Smooth muscle cell of the brain vasculature (primary cell): ENCODE measurements at places on chromosomes 7 and 10.

- no peak for DNase-seq
Measured at GRCh38 chr7:100431286-100431735, 1.7 kb downstream of the MEPCE start.

- DNase-seq = no peak
Measured at GRCh38 chr10:63099734-63100133, 33.4 kb upstream of the NRBF2 start.

DNA sequence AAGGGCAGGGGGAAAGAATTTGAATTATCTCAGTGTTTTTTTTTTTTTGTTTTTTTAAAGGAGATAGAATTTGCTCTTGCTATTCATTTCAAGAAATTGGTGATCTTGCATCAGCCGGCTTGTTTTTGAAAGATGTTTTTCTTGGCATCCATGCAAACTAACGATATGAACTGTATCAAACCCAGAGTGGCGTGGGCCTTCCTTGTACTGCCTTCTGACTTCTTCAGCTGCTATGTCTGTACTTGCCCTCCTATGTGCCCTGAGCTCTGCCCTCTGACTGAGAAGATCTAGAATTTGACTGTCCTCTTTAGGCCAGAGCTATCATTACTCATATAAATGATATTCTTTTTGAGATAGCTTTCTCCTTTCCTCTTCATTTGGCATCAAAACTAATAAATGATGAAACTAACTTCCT is 183.1 kb downstream of the EXOC4 start:
- DNase-seq = peak; percentile 57

DNA sequence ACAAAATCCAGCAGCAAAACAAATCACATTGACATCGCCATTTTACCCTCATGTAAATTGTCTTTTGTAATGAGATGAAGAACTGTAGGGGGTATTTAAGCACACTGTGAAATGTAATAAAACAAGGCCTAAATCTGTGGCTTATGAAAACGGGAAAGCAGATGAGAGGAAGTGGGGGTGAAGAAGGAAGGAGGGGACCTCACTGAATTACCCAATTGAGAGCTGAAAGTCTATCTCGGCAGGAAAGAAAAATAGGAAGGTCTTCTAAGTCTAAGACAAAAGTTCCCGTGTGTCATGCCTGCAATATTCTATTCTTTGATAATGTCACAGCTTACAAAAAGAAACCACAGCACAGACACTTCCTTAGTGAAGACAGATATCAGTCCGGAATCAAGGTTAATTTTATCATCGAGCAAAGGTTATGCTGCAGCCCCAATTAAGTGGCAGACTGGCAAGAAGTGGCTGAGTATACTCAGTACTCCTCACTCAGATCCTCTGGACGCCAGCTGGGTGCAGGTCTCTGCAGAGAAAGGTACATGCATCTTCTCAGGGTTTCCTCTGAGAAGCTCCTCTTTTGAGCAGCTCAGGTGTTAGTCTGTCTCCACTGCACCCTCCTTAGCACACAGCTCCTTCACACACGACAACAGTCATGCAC is 239.7 kb downstream of the FANK1 start:
- DNase-seq = no peak

GRCh38 chr7:146002431-146003078 is 114.0 kb upstream of the CNTNAP2 start:
- DNase-seq = no peak

DNA sequence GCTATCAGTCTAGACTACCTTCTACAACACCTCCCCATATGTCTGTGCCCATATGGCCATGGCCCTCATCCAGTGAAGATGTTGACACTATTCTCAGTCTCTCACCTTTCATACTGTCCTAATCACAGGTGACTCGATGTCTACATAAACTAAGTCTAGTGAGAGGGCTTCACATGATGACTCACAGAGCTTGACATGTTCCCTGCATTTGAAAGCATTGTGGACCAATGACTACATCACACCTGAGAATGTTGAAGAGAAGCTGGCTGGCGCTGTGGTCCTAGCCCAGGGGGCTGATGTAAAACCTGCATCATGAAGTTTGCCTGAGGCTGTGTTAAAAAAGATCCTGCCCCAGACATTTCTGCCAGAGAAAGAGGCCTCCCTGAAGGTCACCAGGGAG is 167.2 kb downstream of the NPSR1 start:
- DNase-seq = no peak

GRCh38 chr7:30459591-30460245 is 18.9 kb downstream of the NOD1 start:
- peak; percentile 65 for DNase-seq

DNA sequence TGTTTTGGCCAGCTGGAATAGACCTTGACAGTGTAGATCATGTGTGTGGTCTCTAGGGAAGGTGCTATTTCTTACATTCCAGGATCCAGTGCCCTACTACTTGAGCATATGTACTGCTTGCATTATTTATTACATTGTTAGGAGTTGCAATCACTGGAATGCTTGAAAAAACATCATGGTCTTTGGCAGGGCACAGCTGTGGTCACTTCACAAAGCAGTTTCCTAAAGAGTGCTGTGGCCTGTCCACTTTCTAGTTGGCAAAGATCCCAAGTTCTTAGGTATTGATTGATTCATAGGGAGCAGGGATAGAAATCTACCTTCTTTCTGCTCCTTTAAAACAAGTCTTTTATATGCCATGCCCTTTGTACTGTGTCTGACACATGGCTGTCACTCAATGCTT is 4.6 kb downstream of the C7orf25 start:
- DNase-seq = no peak

DNA sequence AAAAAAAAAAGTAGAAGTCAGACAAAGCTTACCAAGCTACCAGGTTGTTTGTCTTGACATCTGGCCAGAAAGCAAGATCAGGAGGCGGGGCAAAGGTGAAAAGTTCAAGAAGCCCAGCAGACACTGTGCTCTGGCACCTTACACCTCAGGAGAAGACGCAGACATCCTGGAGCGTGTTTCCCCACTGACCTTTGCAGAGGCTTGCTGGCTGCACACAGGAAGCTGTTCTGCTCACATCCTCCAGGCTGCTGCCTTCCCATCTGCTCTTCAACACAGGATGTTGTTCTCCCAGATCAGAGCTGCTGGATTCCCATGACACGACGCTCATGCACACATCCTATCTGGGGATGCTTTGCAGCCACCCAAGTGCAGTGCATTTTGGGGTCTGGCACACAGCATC is 174.4 kb upstream of the KIAA1217 start:
- DNase-seq = no peak

- no peak for DNase-seq
Measured at GRCh38 chr10:95295031-95295755, 4.4 kb upstream of the PDLIM1 start.

DNA sequence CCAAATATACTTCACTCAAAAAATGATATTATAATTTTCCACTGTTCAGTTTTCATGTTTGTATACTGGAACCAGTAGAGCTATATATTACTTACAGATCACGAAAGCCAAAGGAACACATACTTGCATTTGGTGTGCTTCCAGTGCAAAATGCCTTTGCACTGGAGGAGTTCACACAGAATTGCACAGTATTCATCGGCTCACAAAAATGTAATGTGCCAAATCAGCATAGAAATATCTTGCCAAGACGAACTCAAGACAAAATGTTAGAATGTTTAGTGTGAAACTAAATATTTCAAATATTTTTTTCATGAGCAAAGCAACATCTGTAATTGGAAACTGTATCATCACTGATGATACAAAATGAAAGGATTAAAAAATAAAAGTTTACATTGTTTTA is 646.2 kb upstream of the SEMA3D start:
- DNase-seq = no peak

- DNase-seq = no peak
Measured at GRCh38 chr10:25966844-25967243, 32.8 kb downstream of the MYO3A start.

- no peak for DNase-seq
Measured at GRCh38 chr10:5685764-5686240, 1.2 kb downstream of the TASOR2 start.

GRCh38 chr10:31210190-31210589 is 108.8 kb upstream of the ZEB1 start:
- no peak for DNase-seq

- DNase-seq = no peak
Measured at GRCh38 chr10:104351919-104352318, 1.7 kb upstream of the CFAP58 start.

DNA sequence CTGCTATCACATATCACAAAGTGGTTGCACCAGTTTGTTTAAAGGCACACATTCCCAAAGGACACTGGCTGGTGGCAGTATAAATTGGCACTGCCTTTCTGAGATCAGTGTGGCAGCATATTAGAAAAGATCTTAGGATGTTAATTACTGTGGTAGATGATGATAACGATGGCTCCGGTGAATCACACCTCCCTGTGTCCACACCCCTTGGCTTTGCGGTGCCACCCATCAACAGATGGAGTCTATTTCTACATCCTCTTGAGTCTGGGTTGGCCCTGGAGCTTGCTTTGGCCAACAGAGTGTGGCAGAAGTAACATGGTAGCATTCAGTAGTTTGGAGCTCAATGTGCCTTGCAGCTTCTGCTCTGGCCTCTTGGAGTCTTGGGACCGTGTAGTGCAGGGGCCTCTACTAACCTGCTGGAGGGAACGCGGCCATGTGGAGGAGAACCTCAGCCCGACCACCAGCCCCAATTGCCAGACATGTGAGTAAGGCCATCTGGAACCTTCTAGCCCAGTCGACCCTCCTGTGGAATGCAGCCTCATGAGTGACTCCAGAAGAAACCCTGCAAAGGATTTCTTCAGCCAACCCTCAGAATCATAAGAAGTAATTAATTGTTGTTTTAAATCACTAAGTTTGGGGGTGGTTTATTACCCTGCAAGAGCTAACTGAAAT is 27.2 kb upstream of the PLEKHA1 start:
- DNase-seq = no peak

GRCh38 chr10:77604063-77604462 is 33.5 kb downstream of the KCNMA1 start:
- no peak for DNase-seq

DNA sequence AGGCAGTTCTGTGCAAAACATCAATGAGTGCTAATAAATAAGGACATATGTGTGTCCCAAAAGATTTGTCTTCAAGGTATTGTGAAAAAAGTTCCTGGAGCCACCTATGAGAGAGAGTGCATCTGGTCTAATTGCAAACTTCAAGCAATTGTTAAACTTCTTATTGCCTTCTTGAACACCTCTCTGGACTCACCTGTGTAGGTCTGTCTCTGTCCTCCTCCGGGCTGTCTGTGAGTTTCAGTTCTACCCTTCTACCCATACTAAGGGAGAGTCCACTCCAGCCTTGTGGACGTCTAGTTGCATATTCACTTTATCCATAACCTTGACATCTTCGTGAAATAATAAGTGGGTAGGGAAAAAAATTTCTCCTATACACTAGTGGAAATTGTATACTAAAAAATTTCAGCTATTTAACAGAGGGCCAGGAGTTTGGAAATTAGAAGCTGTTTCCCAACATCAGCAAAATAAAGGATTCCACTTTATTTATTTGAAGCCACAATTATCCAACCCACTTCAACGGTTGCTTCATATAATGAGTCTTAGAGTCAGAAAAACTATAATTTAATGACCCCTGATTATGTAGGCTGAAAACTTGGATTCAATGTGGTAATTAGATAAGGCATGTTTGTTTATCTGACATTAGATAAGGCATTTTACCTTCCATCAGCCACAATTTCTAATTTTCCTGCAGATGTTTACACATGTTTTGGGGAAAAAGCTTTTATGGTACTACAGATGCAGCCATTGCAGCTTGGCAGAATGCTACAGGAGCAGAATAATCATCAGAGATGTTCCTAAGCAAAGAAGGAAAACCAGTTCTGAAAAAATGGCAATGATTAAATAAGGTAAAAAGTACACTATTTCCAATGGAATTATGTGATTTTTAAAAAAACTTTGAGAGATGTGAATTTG is 150.8 kb upstream of the FAM3C start:
- no peak for DNase-seq

- no peak for DNase-seq
Measured at GRCh38 chr10:14659626-14660196, 115.0 kb downstream of the FAM107B start.

- no peak for DNase-seq
Measured at GRCh38 chr10:29319205-29319781, 30.4 kb downstream of the LYZL1 start.

- no peak for DNase-seq
Measured at GRCh38 chr7:51316666-51317581, at the start of gene COBL. Gene COBL, minus strand, starts transcription at chr7:51316809. Its CDS starts 176 bp downstream, at chr7:51316633.

- DNase-seq = no peak
Measured at GRCh38 chr10:71504168-71504567, 107.4 kb downstream of the CDH23 start.

GRCh38 chr7:112160130-112160770 is 45.9 kb downstream of the DOCK4 start:
- DNase-seq = no peak

DNA sequence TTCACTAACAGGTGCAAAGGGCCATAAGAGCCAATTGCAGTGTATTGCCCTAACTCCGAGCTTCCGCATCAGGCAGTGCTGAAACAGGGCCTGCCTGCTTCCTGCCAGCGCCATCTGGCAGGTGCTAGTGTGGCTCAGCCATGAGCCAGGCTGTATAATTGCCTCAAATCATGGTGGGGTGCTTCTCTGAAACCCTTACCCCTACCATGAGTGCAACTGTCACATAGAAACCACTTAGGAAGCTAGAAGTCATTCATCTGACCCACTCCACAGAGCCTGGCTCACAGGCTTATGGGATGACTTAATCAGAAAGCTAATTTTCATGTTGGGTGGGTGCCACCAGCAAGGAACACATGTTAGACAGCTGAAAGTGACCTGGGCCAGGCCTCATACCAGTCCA is 133.3 kb upstream of the LAMB4 start:
- DNase-seq = no peak

DNA sequence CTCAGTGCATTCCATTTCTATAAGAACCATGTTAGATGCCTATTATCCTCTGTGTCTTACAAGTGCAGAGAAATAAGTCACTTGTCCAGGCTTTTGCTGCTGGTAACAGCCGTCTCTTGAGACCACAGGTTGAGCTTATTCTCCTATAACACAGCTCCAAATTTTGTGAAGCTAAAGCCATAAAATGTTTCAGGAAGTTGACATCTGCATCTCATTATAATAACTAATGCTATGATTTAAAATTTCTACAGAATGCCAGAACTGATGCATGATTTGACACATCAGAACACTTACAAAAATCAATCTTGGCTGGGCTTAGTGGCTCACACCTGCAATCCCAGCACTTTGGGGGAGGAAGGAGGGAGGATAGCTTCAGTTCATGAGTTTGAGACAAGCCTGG is 986.9 kb downstream of the TYW1 start:
- no peak for DNase-seq

GRCh38 chr7:39924122-39924521 is 25.9 kb upstream of the CDK13 start:
- DNase-seq = no peak

DNA sequence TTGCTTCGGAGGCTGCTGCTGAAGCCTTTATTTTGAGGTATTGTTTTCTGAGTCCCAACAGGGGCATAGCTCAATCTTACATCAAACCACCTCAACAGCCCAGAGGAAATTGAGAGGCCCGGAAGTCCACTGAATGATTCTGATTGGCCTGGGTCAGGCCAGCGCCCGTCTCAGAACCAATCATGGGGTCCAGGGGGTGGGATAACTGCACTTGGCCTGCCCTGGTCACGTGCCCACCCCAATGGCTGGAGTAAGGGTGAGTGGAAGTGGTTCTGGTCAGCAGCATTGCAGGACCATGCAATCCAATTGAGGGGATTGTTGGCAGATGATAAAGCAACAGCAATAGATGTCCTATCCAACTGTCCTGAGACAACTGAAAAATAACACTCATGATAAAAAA is 190.6 kb downstream of the HERPUD2 start:
- DNase-seq = no peak

GRCh38 chr7:78172267-78172757 is 373.7 kb downstream of the PHTF2 start:
- no peak for DNase-seq

GRCh38 chr10:101774589-101775272 is 1.2 kb downstream of the FGF8 start:
- DNase-seq = no peak
